ENCODE measurements at places on chromosomes 7 and 10. TPM values are rescaled to one million over a fixed set of nuclear protein-coding genes. Genes with fewer than 3 reads are reported as not detected.

The MUC3A gene
- not detected for total RNA-seq

The SDK1 gene
- 0.50 TPM for total RNA-seq

The IRF5 gene
- 1.4 TPM for total RNA-seq

The LRRTM3 gene
- total RNA-seq: not detected

The VSTM4 gene
- 0.27 TPM for total RNA-seq

The ZMIZ2 gene
- total RNA-seq: 19.8 TPM

The ARID5B gene
- total RNA-seq: 10.1 TPM

The HABP2 gene
- total RNA-seq: not detected

The RBP4 gene
- not detected for total RNA-seq

The ANKRD7 gene
- 0.65 TPM for total RNA-seq

The UBN2 gene
- 11.3 TPM for total RNA-seq
